ENCODE measurements at places on chromosomes 6 and 20. TPM values are rescaled to one million over a fixed set of nuclear protein-coding genes. Genes with fewer than 3 reads are reported as not detected.

The MCHR2 gene
- not detected for total RNA-seq

The LPA gene
- not detected for total RNA-seq

The ENPP1 gene
- 4.7 TPM for total RNA-seq

The SLC13A3 gene
- 2.7 TPM for total RNA-seq

The TCP11 gene
- total RNA-seq = not detected

The HLA-DQB1 gene
- not detected for total RNA-seq

The ADGRF5 gene
- total RNA-seq = 0.14 TPM

The SLC22A16 gene
- not detected for total RNA-seq

The FKBP1C gene
- 0.57 TPM for total RNA-seq

The RNF182 gene
- total RNA-seq = 0.28 TPM

The SLC25A27 gene
- total RNA-seq = 16.1 TPM

The OLIG3 gene
- not detected for total RNA-seq

The C6orf163 gene
- total RNA-seq = 1.1 TPM

The PHIP gene
- 15.4 TPM for total RNA-seq

The MEI4 gene
- total RNA-seq = not detected

The TP53TG5 gene
- under 0.01 TPM for total RNA-seq

The TFAP2C gene
- total RNA-seq = under 0.01 TPM

The LPIN3 gene
- total RNA-seq = 6.0 TPM

The DSE gene
- 229 TPM for total RNA-seq

The RAET1L gene
- not detected for total RNA-seq

The GSTA3 gene
- not detected for total RNA-seq

The CAP2 gene
- total RNA-seq = 4.0 TPM

The PTCRA gene
- total RNA-seq = not detected

The PRDM13 gene
- total RNA-seq = not detected

The PLAGL2 gene
- total RNA-seq = 1.3 TPM

The RAD21L1 gene
- total RNA-seq = 0.14 TPM

The TMEM74B gene
- total RNA-seq = not detected

The BPIFB2 gene
- total RNA-seq = not detected

The SMIM26 gene
- 95.9 TPM for total RNA-seq

The VSTM2L gene
- 1.1 TPM for total RNA-seq

The CRISP2 gene
- not detected for total RNA-seq

The CCN5 gene
- total RNA-seq = 5.0 TPM

The ZKSCAN8 gene
- 11.9 TPM for total RNA-seq

The SAMD3 gene
- total RNA-seq = 11.8 TPM

The OR12D3 gene
- total RNA-seq = not detected

The DEFB124 gene
- total RNA-seq = not detected

The C6orf132 gene
- total RNA-seq = 0.71 TPM

The SH3BGRL2 gene
- total RNA-seq = 2.2 TPM

The FAM120B gene
- total RNA-seq = 17.7 TPM

The XKR7 gene
- not detected for total RNA-seq

The PLTP gene
- total RNA-seq = 18.3 TPM

The POU3F2 gene
- not detected for total RNA-seq

The LKAAEAR1 gene
- not detected for total RNA-seq

The TBC1D7 gene
- 15.1 TPM for total RNA-seq

The HAO1 gene
- not detected for total RNA-seq

The EYA2 gene
- total RNA-seq = 0.14 TPM

The CCND3 gene
- 14.0 TPM for total RNA-seq

The TGM3 gene
- not detected for total RNA-seq

The TENT5A gene
- total RNA-seq = 47.5 TPM

The CTAGE9 gene
- not detected for total RNA-seq

The FAM209B gene
- not detected for total RNA-seq

All from smooth muscle cell of bladder (primary cell).